ENCODE measurements at places on chromosomes 13 and 19. TPM values are rescaled to one million over a fixed set of nuclear protein-coding genes. Genes with fewer than 3 reads are reported as not detected.

DNA sequence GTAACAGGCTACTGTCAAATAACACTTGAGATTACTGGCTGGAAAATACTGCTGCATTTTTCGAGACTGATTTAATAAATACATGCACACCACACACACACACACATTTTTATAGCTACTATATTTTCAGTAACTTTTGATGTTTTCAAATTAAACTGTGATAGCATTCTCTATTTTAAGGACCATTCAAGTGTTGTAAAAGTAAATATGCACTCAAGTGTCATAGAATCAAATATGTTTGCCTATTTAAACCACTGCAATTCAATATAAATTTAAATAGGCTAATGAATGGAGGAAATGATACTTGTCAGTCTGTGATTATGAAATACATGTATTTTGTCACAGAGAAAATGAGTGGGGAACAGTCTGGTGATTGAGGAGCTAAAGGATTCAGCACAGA is 86.7 kb upstream of the TUBA3C start:
- DNase-seq: no peak

GRCh38 chr13:33509642-33510229 is 224.2 kb upstream of the STARD13 start:
- DNase-seq: peak; percentile 18

DNA sequence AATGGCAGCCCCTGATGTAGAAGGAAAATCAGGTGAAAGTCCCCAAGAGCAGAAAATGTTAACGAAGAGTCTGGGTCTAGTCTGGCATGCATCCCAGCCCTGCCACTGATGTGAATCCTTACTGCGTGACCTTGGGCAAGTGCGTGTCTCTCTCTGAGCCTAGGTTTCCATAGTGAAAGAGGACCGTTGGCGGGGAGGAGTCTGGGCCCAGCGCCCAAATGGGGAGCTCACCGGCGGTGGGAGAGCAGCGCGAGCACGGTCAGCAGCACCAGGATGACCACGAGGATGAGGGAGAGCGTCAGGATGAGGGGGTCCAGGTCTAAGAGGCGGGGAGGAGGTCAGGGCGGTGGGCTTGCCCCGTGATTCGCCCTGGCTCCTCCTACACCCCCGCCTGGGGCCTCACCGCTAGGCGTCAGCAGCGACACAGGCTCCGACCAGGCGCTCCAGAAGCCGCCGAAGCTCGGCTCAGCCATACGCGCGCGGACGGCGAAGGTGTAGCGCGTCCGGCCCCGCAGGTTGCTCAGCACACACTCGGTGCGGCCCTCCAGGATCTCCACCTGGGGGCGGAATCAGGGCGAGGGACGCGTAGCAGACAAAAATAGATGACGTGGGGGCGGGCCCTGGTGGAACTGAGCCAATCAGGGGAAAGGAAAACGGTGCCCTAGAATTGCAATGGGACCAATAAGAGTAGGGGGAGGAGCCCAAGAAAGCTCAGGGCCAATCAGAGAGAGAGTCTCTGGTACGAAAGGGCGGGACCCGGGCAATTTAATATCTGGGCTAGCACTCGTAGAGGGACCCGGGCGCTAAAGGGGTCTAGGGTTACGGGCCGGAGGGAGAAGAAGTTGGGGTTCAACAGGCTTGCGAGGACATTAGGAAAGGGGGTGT is 3.2 kb downstream of the EPOR start:
- peak; percentile 98 for DNase-seq

GRCh38 chr13:59476366-59476765 is 687.4 kb downstream of the DIAPH3 start:
- DNase-seq: no peak

- no peak for DNase-seq
Observed at GRCh38 chr19:56147307-56147706, 6.2 kb downstream of the ZNF444 start.

DNA sequence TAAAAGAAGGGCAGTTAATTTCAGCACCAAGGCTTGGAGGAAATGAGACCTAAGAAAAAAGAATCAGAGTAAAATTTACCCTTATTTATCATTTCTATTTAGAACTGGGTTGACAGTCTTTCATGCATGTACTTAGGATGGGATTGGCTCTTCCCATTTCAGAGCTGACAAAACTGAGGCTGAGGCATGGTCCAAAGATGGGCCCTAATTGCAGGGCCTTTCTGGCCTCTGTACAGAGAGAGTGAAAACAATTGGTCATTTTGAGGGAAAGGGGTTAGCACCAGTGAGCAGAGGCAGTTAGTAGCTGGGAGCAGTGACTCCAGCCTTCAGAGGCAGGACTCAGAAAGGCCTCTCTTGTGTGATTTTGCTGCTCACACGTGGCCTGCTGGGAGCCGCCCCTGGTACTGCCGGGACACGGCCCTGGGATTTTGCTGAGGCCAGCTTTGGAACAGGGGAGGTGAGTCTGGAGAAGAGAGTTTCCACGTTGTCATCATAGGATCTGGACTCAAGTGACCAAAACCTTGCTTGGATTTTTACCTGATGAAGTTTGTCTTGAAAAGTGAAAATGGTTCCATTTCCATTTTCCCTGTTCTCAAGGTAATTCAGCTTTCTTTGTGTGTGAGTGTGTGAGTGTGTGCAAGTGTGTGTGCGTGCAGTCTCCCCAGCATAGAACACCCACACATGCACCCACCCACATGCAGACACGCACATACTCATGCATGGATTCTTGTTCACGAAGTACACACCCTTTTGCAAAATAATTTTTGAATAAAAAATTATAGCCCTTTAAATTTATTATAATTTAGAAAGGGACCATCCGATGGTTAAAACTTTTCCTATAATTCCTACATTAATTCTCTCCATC is at the start of gene ZNF536:
ZNF536 (plus strand) TSS at position 425 of the 865 bp plus-strand sequence. CDS start 71,179 bp downstream, outside the sequence.
- DNase-seq: no peak

DNA sequence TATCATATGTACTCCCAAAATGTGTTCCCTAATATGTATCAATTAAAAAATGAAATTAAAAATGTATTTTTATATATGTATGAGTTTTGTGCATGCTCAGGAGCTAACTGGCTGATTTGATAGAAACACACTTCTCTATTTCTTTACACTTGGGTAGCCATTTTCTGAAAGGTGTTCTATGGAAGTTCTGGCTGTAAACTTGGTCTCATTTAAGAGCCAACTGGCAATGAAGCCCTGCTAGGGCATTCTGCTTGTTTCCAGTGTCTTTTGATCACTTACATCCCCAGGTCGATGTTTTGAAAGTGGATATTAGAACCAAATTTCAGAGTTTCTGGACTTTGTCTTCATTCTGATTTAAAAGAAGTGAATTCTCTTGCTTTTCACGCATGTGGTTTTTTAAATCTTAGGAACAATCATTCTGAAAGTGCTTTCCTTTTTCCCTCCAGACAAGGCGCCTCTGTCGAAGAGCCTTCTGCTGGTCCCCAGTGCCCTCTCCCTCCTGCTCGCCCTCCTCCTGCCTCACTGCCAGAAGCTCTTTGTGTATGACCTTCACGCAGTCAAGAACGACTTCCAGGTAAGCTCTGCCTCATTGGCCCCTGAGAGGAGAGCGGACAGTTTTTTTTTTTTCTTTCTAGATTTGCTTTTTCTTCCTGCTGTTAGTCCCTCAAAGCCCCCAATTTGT is 20.1 kb downstream of the GPR18 start:
- DNase-seq: peak; percentile 32

GRCh38 chr19:56740501-56740900 is 68.9 kb upstream of the ZNF835 start:
- no peak for DNase-seq

DNA sequence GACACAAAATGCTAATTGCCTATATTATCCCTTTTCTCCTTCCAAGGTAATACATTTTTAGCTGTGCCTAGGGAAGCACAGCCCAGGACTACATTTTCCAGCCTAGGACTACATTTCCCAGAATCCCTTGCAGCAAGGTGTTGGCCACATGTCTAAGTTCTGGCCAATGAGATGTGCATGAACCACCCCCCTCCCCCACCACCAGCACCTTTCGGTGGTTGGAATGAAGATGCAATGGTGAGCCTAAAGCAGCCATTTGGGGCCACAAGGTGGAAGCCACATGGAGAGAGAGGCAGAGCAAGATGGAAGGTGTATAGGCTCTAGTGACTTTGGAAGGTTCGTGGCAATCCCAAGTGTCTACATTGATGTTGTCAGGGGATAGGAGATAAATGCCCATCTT is 16.2 kb downstream of the UNC13A start:
- no peak for DNase-seq

Gene CYP2A6
- not detected for total RNA-seq

Gene CFD
- total RNA-seq: 650 TPM

Gene PEAK3
- total RNA-seq: 0.27 TPM

Gene ZNF492
- 0.22 TPM for total RNA-seq

Gene KLK13
- 0.22 TPM for total RNA-seq

Gene KIR2DL3
- not detected for total RNA-seq
